ENCODE measurements at places on chromosomes 13 and 19.

DNA sequence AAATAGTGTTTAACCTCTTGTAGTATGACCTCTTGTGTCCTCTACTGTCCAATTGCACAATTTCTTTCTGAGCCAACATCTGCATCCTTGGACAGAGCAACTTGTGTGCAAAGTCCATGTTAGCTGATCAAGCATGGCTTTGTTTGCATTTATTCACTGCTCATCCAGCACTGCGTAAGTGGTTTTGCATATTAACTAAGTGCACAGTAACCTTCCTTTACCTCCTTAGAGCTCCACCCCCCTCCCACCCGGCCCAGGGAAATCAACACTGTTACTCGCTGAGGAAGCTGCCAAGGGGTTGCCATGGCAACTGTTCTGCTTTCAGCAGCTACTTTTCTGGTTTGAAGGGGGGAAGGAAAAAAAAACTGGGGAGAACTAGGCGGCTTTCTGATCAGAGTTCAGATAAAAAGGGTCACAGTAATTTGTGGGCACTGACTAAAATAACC, 153.5 kb upstream of the KLF12 start:
- DNase-seq: peak; percentile 71

- DNase-seq: no peak
Observed at GRCh38 chr19:55077106-55077505, 1.4 kb downstream of the EPS8L1 start.

DNA sequence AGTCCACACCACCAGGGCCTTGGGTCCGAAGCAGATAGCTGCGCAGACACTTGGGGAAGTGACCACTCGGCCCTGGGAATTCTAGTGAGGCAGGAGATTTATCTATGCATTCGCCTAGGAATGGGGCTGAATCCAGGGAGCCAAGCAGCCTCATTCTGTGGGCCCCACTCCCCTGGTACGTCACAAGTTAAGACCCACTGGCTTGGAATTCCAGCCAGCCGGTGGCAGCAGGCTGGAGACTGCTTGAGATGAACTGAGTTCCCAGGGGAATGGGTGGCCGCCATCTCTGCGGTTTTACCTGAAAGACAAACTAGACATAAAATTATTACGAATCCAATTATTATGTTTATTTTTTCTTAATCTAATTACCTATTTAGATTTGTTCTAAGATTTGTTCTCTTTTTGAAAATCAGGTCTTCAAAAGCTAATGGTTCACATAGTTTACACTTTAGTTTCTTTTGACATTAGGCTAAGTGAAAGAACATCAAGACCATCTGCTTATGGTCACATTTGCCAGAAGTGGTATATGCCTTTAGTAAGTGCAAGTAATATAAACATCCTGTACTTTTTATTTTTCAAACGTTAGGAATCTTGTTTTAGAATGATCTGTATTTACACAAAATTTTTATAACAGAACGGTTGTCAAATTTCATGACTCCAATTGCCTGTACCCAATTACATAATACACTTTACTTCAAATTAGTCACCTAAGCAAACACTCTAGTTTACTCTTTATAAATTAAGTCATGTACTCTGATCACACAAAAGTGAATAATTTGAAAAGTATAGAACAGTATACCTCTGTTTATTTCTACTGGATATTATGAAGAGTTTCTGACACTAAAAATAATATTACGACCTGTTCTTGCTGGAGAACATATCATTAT, 74.4 kb downstream of the SLITRK6 start:
- no peak for DNase-seq

GRCh38 chr19:3618144-3618810, 8.3 kb downstream of the CACTIN start:
- peak; percentile 65 for DNase-seq
